ENCODE measurements at places on chromosomes 7 and 10.

- DNase-seq = no peak
Measured at GRCh38 chr10:130029209-130029608, 65.1 kb upstream of the EBF3 start.

GRCh38 chr10:125785791-125786190 lies 10.2 kb upstream of the MMP21 start:
- DNase-seq = no peak

- DNase-seq = no peak
Measured at GRCh38 chr10:132328738-132329137, 3.3 kb upstream of the LRRC27 start.

GRCh38 chr10:54587971-54588370 lies 213.1 kb downstream of the PCDH15 start:
- no peak for DNase-seq
